ENCODE measurements at places on chromosomes 12 and 14. TPM values are rescaled to one million over a fixed set of nuclear protein-coding genes. Genes with fewer than 3 reads are reported as not detected.

HELB gene
- 1.7 TPM for total RNA-seq

FOXM1 gene
- 1.4 TPM for total RNA-seq

OTX2 gene
- total RNA-seq, result not detected

DNA sequence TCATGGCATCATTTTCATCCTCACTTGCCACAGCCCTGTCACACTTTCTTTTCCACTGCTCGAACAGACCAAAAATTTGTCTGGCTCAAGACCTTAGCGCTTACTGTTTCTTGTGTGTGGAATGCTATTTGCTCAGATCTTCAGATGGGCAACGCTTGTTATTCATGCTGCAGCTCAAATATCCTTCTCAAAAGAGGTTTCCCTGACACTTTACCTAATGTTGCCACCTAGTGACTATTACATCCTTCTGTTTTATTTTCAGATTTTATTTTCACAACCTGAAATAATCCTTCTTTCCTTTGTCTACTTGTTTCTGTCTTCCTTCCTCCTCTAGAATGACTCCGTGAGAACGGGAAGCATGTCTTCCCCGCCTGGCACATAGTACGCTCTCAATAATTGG is 5.6 kb downstream of the FBXO33 start:
- DNase-seq, result no peak

- peak; percentile 53 for DNase-seq
These were observed 76.7 kb upstream of the EIF5 start for GRCh38 chr14:103257211-103257962.

GRCh38 chr14:102799684-102800562 is 22.7 kb downstream of the TRAF3 start:
- DNase-seq, result no peak

GRCh38 chr12:84637926-84638325 is 274.7 kb downstream of the SLC6A15 start:
- DNase-seq, result no peak

- no peak for DNase-seq
These were observed 67.4 kb downstream of the CLIP1 start for GRCh38 chr12:122354958-122355641.

- DNase-seq, result no peak
These were observed 143.2 kb downstream of the ZFP36L1 start for GRCh38 chr14:68649476-68650189.

DNA sequence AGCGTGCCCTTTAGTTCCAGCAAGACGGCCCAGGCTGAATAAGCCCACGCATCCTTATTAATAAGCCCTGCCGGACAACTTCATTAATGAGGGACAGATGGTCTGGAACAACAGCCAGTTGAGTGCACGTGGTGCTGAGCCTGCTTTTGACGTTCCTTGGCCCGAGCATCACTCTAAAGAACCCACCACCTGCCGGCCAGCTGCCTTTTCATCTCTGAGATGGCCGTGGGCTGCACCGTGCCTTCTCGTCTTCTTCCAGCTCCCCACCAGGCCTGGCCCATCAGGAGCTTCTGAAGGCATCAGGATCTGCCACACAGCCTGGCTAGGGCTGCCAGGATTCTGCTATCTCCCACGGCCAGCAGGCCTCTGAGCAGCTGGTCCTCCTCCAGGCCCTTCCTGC is 80.0 kb downstream of the AACS start:
- DNase-seq, result no peak

Measured in lower leg skin (tissue), 4 donors.